NCI-H1105 treated with DMSO at 0.1 percent for 48 hours (cell line): ENCODE measurements at places on chromosomes 11 and 22.
A peak's percentile ranks its signal among the peaks of the same experiment; 100 is the strongest.

DNA sequence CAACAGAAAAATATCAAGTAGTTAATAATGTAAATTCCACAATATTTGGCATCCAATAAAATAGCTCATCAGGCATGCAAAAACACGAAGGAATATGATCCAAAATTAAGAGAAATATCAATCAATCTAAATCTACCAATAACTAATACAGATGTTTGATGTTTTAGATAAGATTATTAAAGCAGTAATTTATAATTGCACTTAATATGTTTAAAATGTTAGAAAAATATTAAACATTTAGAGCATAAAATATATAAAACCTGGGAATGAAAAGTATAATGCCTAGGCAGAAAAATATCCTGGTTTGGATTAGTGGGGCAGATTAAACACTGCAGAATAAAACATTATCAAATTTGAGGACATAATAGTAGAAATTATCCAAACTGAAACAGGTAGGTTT, 879.9 kb downstream of the FAM181B start:
- DNase-seq = no peak

- DNase-seq = no peak
These were observed 60.0 kb downstream of the LIF start for GRCh38 chr22:30186510-30186909.

- DNase-seq = no peak
These were observed 525.5 kb downstream of the NTM start for GRCh38 chr11:131895865-131896264.

DNA sequence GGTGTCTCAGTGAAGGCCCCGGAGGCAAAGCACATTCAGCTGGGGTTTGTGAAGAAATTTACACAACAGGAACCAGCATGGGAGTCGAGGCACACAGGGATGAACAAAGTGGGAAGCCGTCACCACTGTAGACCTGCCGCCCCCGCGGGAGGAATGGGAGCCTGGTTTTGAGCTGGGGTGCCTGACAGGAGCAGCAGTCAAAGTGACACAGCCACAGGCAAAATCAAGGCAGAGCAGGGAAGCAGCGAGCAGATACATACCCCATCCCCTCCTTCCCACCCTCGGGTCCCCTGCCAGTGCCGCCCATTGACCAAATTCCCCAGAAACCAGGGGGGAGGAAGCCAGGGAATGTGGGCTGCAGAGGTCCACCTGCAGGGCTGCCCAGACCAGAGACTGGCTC, 20.8 kb downstream of the P2RX3 start:
- no peak for DNase-seq

DNA sequence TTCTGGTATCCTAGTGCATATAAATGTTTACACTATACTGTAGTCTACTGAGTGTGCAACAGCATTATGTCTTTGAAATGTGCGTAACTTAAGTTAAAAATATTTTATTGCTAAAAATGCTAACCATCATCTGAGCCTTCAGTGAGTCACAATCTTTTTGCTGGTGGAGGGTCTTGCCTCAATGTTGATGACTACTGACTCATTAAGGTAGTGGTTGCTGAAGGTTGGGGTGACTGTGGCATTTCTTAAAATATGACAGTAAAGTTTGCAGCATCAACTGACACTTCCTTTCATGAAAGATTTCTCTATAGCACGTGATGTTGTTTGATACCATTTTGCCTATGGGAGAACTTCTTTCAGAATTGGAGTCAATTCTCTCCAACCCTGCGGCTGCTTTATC, 8.5 kb upstream of the CREBZF start:
- no peak for DNase-seq

DNA sequence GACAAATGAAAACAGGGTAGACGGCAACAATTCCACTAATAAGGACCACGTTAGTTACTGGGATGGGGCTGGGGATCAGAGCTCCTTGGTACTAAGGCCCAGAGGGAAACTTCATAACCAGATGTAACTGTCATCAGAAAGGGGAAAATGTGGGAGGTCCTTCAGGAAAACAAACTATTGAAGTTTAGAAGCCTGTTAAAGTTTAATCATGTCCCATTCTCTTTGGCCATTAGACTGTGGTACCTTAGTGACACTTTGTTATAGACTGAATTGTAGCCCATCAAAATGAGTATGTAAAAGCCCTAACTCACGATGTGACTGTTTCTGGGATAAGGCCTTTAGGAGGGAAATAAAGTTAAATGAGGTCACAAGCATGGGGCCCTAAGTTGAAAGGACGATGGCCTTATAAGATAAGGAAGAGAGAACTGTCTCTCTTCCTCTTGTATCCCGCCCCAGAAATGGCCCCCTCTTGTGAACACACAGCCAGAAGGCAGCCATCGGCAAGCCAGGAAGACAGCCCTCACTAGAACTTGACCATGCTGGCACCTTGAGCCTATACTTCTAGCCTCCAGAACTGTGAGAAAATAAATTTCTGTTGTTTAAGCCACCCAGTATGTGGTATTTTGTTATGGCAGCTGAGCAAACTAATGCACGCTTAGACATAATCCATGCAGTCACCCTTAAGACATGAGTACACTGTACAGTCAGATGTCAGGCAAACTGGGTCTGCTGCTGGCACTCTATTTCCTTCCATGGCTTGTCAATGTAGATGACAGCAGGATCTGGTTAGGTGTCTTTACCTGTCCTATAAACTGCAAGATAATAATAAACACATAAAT, 26.9 kb upstream of the USP47 start:
- no peak for DNase-seq

DNA sequence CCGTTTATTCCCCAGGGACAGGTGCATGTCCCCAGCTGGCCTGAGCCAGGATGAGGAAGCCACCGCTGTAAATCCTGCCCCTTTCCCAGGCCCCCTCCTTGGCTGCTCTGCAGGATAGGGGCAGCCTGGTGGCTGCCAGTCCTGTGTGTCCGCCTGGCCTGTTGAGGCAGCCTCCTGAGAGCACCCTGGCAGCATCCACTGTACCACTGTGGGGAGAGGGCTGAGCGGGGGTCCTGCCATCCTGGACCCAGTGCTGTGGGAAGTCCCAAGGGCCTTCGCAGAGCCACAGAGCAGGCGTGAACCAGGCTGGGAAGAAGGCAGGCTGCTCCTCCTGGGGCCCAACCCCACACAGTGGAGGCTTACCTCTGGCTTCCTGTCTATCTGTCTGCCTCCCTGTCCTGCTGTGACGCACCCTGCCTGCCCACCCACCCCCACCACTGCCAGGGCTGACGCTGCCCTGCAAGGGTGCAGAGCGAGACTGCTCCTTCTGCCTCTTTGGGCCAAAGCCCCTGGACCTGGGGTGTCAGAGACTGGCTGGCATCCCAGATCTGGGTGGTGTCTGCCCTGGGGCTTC, 8.4 kb downstream of the KCTD17 start:
- no peak for DNase-seq

- no peak for DNase-seq
These were observed 157.6 kb upstream of the NARS2 start for GRCh38 chr11:78732246-78732645.

DNA sequence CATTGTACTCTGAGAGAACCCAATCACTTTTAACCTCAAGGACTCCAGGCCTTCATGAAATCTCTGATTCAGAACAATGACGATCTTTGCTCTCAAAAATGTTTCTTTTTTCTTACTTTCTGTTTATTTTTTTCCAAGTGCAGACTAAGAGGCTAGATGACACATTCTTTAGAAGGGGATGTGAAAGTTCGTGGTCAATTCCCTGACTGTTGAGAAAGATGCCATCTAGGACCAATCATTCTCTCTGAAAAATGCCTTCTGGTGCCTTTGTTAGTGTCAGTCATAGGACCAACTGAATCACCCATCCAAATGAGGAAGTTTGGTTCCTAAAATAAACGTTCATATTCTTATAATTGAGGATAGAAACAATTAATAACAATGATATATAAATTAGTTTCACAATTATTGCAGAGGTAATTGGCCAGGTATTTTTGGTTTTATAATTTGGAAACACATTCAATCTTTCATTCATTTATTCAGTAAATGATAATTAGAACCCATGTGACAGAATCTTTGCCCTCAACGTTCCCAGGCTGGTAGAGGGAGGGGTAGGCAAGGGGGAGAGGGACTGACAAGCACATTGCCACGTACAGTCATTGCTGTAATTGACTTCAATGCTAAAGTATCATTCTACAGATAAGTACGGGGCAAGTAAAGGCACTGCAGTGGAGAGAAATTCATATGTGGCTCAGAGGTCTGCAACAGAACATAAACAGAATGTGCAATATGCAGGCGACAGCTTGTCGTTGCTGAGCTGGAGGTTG, 333.4 kb upstream of the MPPED2 start:
- no peak for DNase-seq

- no peak for DNase-seq
These were observed 3.6 kb downstream of the MMP1 start for GRCh38 chr11:102794382-102794781.

DNA sequence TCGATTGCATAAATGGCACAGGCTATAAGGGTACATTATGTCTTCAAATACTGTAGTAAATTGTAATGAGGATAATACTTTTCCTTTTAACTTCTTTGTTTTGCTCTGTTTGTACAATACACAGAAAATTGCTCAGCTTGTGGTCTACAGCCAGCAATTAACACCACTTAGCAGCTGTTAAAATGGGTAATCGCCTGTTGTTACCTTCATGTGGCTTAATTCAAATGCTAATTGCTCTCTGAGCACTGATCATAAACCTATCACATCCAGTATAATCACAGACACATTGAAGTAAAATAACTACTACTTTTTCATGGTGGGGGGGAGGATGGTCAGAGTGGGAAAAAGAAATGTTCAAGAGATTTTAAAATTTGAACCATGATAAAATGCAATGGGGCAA, 1164.1 kb upstream of the CNTN5 start:
- DNase-seq = peak; percentile 96

GRCh38 chr22:40289991-40290459, 56.3 kb upstream of the ADSL start:
- DNase-seq = no peak

- DNase-seq = no peak
These were observed 34.3 kb downstream of the TSPAN18 start for GRCh38 chr11:44760917-44761550.

- no peak for DNase-seq
These were observed 84.0 kb upstream of the FGF3 start for GRCh38 chr11:69903211-69903610.

- DNase-seq = no peak
These were observed 124.6 kb downstream of the GRIA4 start for GRCh38 chr11:105734426-105734825.

DNA sequence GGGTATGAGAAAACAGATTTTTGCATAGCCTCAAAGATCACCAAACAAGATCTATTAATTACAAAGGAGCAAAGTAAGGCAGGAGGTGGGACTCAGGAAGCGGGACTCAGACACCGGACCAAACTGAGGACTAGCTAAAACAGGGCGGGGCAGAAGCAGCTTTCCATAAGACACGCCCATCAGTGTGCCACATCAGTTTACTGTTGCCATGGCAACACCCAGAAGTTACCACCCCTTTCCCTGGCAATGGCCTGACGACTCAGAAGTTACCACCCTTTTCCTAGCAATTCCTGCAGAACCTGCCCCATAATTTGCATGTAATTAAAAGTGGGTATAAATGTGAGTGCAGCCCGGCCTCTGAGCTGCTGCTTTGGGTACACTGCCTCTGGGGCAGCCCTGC, 173.9 kb downstream of the SHANK2 start:
- peak; percentile 7 for DNase-seq

DNA sequence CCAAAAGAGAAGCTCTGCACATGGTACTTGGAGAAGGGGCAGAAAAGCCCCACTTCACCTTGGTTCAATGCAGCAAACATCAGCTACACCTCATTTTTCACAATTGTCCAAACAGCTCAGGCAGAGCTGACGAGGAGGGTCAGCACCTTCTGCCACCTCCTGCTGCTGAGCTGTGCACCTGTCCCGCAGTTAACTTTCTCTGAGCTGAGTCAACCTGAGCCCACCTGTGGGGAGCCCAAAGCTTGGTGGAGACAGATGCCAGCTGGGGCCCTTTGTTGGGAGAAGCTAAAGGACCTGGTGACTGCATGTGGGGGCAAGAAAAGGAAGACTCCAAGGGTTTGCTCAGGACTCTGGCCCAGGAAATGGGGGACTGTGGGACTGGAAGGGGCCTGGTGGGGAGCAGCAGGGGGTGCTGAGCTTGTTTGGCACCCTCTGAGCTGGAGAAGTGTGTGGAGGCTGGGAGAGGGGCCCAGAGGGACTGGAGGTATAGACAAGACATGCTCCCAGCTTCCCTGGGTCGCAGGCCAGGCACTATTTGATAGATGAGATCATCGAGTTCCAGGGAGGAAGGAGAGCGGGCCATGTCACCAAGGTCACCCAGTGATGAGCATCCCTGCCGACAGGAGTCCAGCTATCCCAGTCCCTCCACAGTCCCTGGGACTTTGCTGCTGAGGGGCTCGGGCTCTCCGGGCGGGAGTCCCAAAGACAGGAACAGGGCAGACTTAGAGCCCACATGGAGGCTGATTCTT, 53.5 kb downstream of the KCNJ4 start:
- DNase-seq = no peak

GRCh38 chr11:7332962-7333361, 81.3 kb downstream of the SYT9 start:
- peak; percentile 8 for DNase-seq

DNA sequence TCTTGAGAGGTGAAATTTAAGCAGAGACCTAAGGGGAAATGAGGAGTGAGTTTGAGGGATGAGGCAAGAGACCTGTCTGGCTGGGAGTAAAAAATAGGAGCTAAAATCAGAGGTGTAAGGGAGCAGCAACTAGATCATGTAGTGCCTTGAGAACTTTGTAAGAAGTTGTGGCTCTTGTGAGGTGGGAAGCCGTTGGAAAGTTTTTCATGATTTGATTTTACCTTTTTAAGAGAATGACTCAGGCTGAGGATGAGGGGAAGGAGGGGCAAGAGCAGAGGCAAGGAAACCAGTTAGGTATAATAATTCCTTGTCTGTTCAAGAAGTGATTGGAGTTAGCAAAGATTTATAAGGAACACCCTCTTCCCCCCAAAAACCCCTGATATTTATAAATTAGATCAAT, 25.8 kb downstream of the QSER1 start:
- no peak for DNase-seq

DNA sequence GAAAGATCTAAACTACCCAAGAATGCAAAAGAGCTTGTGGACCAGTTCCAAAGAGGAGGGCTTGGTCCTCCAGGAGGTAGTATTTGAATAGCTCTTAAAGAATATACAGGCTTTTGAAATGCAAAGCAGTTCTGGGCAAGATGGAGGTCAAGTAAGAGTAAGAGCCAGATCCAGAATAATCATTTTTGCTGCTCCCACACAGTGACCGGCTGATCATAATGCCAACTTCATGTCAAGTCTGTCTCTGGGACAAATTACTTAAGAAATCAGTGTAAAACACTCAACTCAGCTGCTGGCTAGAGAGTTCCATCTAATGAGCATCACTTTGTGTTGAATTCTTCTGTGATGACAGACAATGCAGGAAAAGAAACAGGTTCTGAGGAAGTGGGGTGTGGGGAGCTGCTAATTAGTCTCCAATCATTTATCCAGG, 250.9 kb upstream of the NARS2 start:
- DNase-seq = no peak

GRCh38 chr11:62553080-62553838, 6.7 kb upstream of the AHNAK start:
- DNase-seq = no peak

DNA sequence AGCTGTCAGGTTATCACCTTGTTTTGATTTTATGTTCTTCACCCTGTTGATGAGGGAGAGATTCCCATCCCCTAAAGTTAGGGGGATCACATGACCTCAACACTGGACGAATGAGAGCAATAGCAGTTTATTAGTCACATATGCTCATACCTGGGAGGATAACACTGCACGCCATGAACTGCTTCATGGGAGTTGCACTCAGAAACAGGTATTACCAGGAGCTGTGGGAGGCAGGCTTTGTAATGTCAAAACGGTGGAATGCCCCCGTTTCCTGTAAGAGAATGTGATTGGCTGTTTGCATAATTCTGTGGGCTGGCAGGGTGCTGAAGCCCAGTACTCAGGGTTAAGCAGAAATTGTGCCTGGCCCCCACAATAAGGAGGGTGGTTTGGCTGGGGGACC, 3.2 kb upstream of the THY1 start:
- DNase-seq = no peak
